ENCODE measurements at places on chromosomes 16 and 17. TPM values are rescaled to one million over a fixed set of nuclear protein-coding genes. Genes with fewer than 3 reads are reported as not detected.

Gene ZNF629
- 21.3 TPM for total RNA-seq

Gene OR1A1
- not detected for total RNA-seq

Gene XYLT2
- total RNA-seq: 123 TPM

Gene CCL4
- total RNA-seq: 1.8 TPM

Gene NUDT7
- total RNA-seq: 3.2 TPM

Gene NUDT16L1
- 44.2 TPM for total RNA-seq

All from stomach (tissue), 19 donors.